K562 (cell line): ENCODE measurements at places on chromosomes 12 and 14. TPM values are rescaled to one million over a fixed set of nuclear protein-coding genes. Genes with fewer than 3 reads are reported as not detected.

DNA sequence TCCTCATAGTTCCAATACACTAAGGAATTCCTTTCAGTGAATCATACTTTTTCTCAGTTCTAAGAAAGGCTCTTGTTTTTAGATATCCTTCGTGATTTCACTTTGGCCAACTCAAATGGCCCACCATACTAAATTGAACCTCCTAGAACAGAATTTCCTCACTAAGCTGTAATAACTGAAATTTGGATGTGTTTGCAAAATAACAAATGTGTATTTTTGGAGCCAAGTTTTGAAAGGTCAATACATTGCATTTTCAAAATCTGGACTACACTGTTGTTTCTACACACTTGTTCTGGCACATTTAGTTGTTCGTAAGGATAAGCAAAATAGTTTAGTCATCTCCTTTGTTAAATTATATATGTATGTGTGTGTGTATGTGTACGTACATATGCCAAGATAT lies 439.0 kb upstream of the STXBP6 start:
- no peak for DNase-seq

The CLEC4A gene
- total RNA-seq: 0.16 TPM in 1 of 2 replicates, not detected in the other

- DNase-seq: no peak
Measured at GRCh38 chr12:53530920-53531319, 23.6 kb upstream of the NPFF start.

DNA sequence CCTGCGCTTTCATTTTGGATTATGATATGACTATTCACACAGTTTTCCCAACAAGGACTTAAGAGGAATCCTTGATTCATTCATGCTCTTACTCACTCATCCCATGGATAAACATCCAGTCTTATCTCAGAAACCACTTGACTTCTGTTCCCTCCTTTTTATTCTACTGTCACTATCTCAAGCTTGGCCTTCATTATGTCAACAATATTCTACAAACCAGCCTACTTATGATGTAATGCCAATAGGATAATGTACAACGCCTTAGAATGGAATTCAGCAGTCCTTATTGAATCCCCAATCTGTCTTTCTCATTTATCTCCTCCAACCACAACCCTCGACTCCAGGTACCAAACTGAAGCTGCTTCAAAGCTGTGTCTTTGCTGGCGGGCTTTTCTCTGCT lies 448.5 kb downstream of the PDZRN4 start:
- DNase-seq: no peak

GRCh38 chr12:1130164-1130563 lies 139.1 kb downstream of the ERC1 start:
- no peak for DNase-seq

The C1R gene
- 0.96 and 1.0 TPM in 2 replicates for total RNA-seq

GRCh38 chr12:55818886-55819285 lies 1.0 kb downstream of the ORMDL2 start:
- no peak for DNase-seq

GRCh38 chr14:36935976-36936678 lies 236.3 kb downstream of the SLC25A21 start:
- DNase-seq: no peak

DNA sequence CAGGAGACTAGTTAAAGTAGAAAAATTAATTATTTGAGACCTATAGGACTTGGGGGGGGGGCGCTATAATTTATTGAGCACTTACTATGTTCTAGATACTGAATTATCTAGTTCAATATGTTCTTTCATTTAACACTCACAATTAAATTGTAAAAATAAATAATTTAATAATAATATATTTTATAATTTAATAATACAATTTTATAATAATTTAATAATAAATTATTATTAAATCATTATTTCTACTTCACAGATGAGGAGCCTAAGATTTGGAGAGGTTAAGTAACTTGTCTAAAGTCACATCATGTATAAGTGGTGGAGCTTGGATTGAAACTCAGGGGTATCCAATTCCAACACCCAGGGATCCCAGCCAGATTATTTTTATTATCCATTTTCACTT lies 98.8 kb upstream of the CCDC175 start:
- no peak for DNase-seq

DNA sequence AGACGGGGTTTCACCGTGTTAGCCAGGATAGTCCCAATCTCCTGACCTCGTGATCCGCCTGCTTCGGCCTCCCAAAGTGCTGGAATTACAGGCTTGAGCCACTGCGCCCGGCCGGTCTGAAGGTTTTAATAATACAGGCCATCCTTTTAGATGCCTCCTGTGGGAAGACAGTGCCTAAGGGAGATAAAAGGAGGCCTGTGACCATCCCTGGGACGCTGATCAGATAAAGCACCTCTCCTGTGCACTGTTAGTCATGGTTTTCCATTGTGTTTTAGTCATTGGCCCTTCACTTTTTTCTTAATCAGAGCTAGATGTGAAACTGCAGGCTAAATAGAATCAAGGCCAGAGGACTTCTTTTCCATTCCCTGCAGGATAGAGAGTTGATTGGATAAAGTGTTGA lies 7.6 kb upstream of the ACADS start:
- no peak for DNase-seq

The POTEG gene
- not detected in 2 replicates for total RNA-seq

The RD3L gene
- not detected in 2 replicates for total RNA-seq

DNA sequence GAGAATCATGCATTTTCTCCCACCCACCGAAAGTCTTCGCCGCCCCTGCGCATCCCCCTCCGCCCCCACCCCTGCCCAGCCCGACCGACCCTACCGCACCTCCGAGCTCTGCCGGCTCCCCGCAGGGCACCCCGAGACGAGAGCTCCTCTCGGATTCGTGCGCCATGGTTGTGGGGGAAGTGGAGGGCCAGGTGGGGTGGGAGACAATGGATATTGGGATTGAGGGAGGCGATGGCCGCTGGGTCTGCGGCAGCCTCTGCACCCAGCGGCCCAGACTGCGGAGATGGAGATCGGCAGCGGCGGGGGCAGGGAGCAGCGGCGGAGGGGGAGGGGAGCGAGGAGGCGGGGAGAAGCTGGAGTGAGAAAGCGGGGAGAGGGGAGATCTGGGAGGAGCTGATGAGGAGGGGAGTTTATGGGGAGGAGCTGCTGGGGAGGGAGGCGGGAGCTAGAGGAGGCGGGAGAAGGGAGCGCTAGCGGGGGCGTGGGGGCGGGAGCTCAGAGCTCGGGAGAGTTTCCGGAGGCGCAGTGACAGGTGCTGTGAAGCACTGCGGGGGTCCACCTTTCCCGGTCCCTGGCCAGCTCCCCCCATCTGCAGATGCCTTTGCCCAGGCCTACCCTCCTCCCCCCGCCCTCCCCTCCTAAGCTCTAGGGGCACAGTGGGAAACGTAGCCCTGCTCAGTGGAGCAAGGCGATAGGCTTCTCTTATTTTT lies at the start of gene SALL2:
Gene SALL2, minus strand, starts transcription at position 385 of the 710 bp plus-strand sequence. Its CDS starts 219 bp downstream, at position 166.
- DNase-seq: peak; percentile 93

DNA sequence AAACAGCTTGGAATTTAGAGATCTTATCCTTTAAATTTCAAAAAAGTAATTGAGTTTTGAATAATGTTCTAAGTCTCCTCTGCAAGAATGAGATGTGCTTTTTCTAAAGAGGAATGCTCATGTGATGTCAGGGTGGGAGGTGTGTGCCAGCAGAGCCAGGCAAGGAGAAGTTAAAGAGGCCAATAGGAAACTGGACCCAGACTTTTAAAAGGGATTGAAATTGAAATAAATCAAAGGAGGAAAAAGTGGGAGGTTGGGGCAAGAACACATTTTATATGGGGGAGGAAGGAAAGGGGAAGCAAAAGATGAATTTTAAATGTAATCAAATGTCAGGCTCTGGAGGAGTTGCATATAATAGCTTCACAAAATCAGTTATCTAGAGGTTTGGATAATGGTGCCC lies 126.1 kb downstream of the FIGNL2 start:
- no peak for DNase-seq

DNA sequence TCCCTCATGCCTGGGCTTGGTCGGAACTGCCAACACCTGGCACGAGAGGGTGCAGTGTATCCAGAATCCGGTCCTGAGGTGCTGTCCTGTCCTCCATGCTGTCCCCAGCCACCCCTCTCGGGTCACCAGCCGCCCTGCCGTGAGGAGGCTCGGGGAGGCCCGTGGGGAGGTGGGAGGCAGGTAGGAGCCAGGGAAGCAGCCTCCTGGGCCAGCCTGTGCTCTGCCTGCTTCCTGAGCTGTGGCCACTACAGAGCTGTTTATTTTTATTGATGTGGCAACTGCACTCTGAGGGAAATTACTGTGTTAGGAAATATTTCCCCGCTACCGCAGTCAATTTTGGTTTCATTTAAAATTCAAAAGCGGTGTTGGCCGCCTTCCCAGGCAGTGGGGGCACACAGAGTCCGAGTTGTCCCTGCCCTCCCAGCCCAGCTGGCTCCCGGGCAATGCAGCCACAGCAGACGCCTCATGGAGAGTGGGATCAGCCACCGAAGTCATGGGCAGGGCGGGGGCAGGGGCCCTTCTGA lies 18.3 kb downstream of the NOC4L start:
- no peak for DNase-seq

DNA sequence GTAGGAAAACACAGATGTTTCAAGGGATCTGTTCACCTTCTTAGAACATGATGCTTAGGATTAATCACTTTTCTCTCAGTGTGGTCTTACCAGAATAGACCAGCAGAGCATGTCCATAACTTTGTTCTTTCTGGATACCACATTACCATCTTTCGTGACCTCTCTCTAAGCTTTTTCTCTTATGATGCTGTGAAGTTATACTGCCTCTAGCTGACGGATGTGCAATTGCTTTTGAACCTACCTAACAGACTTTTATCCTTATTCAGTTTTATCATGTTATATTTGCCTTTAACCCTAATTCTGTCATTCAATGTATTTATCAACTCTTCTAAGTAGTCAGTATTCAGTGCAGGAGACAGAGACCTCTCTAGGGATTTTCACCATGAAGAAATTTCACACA lies 246.7 kb downstream of the DACT1 start:
- no peak for DNase-seq
